Lower lobe of right lung (tissue), 2 donors: ENCODE measurements at places on chromosomes 13 and 19.

GRCh38 chr13:48113756-48114130, 18.8 kb upstream of the MED4 start:
- DNase-seq = no peak
- no peaks in the 10 kb centered on the region for H3K36me3 ChIP-seq
- H3K4me3 ChIP-seq = no peak overlapping the region
- peaks cover 23% of the 10 kb centered on the region for H3K4me1 ChIP-seq

DNA sequence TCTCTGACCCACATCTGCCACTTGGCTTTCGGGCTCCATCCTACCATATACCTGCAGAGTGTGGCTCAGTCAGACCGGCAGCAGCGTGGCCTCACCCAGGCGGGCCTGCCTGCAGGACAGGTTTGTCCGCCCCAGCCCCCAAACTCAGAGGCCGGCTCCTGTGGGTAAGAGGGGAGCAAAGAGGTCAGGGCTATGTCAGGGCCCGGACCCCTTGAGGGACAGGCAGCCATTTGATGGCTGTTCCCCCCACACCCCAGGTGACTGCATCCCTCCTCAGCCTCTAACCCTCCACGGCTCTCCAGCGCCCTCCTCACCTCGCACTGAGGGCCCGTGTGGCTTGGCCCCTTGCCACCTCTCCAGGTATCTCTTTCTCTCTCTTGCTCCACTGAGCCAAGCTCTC, 12.3 kb upstream of the ZBTB32 start:
- no peaks in the 10 kb centered on the region for H3K27me3 ChIP-seq
- no peak overlapping the region for H3K4me3 ChIP-seq
- no peaks in the 10 kb centered on the region for H3K36me3 ChIP-seq
- no peak overlapping the region for H3K27ac ChIP-seq

DNA sequence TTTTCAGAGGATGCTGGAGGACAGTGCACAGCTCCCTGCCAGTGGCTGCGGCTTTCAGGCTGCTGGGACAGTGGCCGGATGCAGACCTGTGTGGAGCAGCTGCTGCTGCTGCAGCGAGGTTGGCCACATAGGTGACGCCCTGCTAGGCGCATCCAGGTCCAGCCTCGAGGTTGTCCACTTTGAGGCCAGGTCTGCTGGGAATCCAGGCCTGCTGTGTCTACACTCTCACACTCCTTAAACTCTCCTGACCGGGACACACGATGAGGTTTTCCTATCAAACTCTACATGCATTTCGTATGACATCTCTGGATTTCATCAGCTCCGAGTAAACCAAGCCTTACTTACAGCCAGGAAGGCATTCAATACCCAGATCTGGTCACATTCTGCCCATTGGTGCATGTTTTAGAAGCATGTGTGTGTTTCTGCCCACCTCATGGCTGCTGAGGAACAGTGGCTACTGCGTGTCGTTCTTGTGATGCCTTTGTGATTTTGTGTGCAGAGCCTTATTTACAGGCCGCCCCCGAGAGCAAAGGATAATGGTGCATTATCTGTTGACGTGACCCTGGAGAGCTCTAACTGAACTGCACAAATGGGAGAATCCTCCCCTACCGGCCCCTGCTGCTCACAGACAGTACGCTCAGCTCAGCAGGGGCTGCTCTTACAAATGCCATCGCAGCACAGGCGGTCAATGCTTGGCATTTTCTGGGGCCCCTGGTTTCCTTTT, 12.3 kb upstream of the MCF2L start:
- DNase-seq = no peak
- H3K27ac ChIP-seq = no peak overlapping the region
- H3K27me3 ChIP-seq = no peaks in the 10 kb centered on the region
- H3K36me3 ChIP-seq = no peaks in the 10 kb centered on the region
- H3K4me3 ChIP-seq = no peak overlapping the region

- H3K4me1 ChIP-seq = no peaks in the 10 kb centered on the region
- no peak overlapping the region for H3K27ac ChIP-seq
- DNase-seq = no peak
- no peak overlapping the region for H3K4me3 ChIP-seq
These were observed 56.2 kb upstream of the AKAP11 start for GRCh38 chr13:42215578-42216421.

GRCh38 chr19:47284324-47284899, 9.7 kb downstream of the INAFM1 start:
- no peaks in the 10 kb centered on the region for H3K27me3 ChIP-seq
- H3K4me1 ChIP-seq = no peaks in the 10 kb centered on the region
- DNase-seq = no peak
- no peaks in the 10 kb centered on the region for H3K36me3 ChIP-seq

- H3K27ac ChIP-seq = no peak overlapping the region
- no peak for DNase-seq
- no peaks in the 10 kb centered on the region for H3K27me3 ChIP-seq
- H3K4me3 ChIP-seq = no peak overlapping the region
These were observed 37.1 kb downstream of the ZNF146 start for GRCh38 chr19:36252047-36252446.

GRCh38 chr19:33376423-33376822, 2.9 kb downstream of the CEBPG start:
- H3K27me3 ChIP-seq = no peaks in the 10 kb centered on the region
- H3K36me3 ChIP-seq = peaks cover 23% of the 10 kb centered on the region
- peaks cover 38% of the 10 kb centered on the region for H3K4me1 ChIP-seq
- peak overlapping the region; percentile 55 for H3K27ac ChIP-seq
- no peak overlapping the region for H3K4me3 ChIP-seq

DNA sequence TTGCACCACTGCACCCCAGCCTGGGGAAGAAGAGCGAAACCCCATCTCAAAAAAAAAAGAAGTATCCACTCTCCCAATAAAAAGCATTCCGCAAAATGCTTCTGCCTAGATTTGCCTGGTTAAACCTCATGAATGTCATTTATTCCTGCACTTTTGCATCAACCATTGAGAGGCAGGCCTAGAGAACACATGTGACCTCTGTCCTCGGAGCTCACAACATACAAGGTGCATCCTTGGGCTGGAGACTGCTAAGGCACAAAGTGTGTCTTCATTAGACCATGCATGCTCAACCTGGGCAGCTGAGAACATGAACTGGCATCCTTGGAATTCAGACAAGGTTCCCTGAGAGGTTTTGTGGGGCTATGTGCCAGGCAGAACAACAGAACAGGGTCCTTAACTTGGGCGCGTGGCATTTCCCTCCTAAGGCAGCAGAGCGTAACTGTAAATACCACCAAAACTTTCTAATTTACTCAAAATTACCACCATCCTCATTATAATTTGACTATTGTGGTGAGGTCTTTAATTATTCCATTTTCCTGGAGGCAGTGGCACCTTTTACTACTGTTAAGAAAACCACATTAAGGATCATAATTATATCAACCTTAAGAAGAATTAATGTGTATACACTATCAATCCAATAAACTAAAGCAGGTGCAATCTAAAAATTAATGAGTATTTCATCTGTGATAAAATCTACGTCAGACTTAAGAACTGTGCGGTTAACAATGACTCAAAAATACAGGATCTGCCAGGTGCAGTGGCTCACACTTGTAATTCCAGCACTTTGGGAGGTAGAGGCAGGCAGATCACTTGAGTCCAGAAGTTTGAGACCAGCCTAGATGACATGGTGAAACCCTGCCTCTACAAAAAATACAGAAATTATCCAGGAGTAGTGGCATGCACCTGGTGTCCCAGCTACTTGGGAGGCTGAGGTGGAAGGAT, 13.8 kb downstream of the RCBTB1 start:
- no peak for DNase-seq
- H3K36me3 ChIP-seq = peaks cover 5% of the 10 kb centered on the region
- H3K27me3 ChIP-seq = no peaks in the 10 kb centered on the region

DNA sequence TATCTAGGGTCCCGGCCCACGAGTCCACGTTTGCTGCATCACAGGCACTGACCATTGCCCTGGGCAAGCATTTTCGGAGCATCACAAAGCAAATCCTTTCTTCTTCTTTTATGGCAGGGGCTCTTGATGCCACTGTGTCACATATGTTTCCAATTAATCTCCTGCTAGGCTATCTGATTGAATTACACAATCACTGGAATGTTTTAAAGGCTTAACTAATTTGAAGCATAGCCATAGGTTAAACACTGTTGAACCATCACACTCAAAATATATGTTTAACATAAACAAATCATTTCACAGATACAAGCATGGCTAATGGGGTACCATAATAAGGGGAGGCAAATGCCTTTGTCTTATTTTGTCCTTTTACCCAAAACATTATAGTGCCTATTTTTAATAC, 338.3 kb downstream of the POU4F1 start:
- no peaks in the 10 kb centered on the region for H3K36me3 ChIP-seq
- H3K4me1 ChIP-seq = no peaks in the 10 kb centered on the region
- DNase-seq = no peak
- H3K27ac ChIP-seq = no peak overlapping the region
- no peak overlapping the region for H3K4me3 ChIP-seq

GRCh38 chr13:37621811-37622361, 23.3 kb upstream of the POSTN start:
- H3K4me1 ChIP-seq = no peaks in the 10 kb centered on the region
- no peak for DNase-seq
- no peaks in the 10 kb centered on the region for H3K27me3 ChIP-seq
- no peak overlapping the region for H3K4me3 ChIP-seq

DNA sequence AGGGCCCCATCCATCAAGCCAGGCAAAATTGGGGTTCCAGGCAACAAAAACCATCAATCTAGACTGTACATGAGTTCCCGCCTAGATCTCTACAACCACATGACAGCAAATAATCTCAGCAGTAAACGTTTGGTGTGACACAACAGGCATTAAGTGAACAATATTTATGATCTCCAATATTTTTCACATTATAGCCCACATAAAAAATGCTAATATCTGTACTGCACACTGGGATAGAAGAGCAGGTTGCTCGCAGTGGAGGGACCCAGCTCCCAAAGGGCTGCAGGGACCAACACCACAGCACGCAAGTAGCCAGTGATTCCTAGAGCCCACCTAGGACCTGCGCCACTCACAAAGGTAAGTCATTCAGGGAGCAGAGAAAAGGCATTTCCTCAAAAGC, 25.9 kb downstream of the LATS2 start:
- peaks cover 77% of the 10 kb centered on the region for H3K4me1 ChIP-seq
- no peak overlapping the region for H3K27ac ChIP-seq
- no peak overlapping the region for H3K4me3 ChIP-seq
- no peaks in the 10 kb centered on the region for H3K27me3 ChIP-seq
- H3K36me3 ChIP-seq = no peaks in the 10 kb centered on the region

DNA sequence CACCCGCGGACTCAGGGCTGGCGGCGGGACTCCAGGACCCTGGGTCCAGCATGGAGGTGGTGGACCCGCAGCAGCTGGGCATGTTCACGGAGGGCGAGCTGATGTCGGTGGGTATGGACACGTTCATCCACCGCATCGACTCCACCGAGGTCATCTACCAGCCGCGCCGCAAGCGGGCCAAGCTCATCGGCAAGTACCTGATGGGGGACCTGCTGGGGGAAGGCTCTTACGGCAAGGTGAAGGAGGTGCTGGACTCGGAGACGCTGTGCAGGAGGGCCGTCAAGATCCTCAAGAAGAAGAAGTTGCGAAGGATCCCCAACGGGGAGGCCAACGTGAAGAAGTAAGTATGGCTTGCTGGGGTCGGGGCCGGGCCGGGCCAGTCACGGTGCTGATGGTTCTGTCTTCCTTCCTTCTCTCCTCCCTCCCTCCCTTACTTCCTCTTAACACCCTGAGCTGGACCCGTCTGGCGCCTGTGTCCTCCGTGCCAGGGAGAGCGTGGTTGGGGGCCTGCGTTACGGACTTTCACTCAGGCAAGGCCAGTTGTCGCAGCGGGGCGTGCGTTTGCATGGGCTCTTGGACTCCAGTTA, 1.4 kb downstream of the STK11 start:
- H3K27ac ChIP-seq = peak overlapping the region; percentile 71
- no peaks in the 10 kb centered on the region for H3K27me3 ChIP-seq
- peaks cover 10% of the 10 kb centered on the region for H3K36me3 ChIP-seq
- H3K4me1 ChIP-seq = peaks cover 71% of the 10 kb centered on the region
- peak; percentile 71 for DNase-seq

DNA sequence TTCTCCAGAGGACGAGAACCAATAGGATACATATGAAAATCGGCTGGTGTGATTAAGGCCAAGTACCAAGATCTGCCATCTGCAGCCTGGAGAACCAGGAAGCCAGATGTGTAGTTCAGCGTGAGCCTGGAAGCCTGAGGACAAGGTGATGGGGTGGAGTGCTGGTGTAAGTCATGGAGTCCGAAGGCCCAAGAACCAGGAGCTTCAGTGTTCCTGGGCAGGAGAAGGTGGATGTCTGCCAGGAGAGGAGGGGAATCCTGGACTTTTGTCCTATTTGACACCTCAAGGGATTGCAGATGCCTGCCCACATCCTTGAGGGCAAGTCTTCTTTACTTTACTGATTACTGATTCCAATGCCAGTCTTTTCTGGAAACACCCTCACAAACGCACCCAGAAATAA, 71.5 kb downstream of the SPATA13 start:
- no peaks in the 10 kb centered on the region for H3K27me3 ChIP-seq
- peaks cover 8% of the 10 kb centered on the region for H3K4me1 ChIP-seq
- H3K4me3 ChIP-seq = no peak overlapping the region
- H3K27ac ChIP-seq = no peak overlapping the region

GRCh38 chr19:7216373-7216902, 77.8 kb downstream of the INSR start:
- no peak overlapping the region for H3K4me3 ChIP-seq
- H3K27ac ChIP-seq = no peak overlapping the region
- H3K36me3 ChIP-seq = no peaks in the 10 kb centered on the region
- H3K4me1 ChIP-seq = peaks cover 13% of the 10 kb centered on the region

DNA sequence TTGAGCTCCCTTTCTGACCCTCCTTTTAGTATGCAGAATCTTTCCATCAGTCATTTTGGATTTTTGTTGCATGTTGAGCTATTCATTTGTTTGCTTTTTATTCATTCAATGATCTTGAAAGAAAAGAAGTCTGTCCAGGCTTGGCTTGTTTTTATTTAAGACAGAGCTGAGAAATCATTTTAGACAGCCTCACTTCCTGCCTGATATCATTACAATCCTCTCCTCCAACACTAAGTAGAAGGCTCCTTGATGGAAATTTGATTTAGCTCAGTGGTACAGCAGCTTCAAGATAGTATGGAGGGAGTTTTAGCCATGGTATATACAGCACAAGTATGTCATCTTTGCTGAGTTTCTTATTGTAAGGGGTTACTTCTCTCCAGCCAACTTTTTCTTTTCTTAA, 28.4 kb downstream of the MBNL2 start:
- peak overlapping the region; percentile 58 for H3K27ac ChIP-seq
- H3K4me1 ChIP-seq = peaks cover 49% of the 10 kb centered on the region
- no peak overlapping the region for H3K4me3 ChIP-seq
- no peaks in the 10 kb centered on the region for H3K27me3 ChIP-seq

GRCh38 chr13:67650471-67650870, 420.3 kb upstream of the PCDH9 start:
- H3K4me3 ChIP-seq = no peak overlapping the region
- H3K4me1 ChIP-seq = no peaks in the 10 kb centered on the region

GRCh38 chr13:32125221-32125689, 93.7 kb downstream of the FRY start:
- no peaks in the 10 kb centered on the region for H3K36me3 ChIP-seq
- no peak overlapping the region for H3K4me3 ChIP-seq
- H3K4me1 ChIP-seq = no peaks in the 10 kb centered on the region
- no peak for DNase-seq

GRCh38 chr13:92984151-92984550, 242.5 kb upstream of the GPC6 start:
- DNase-seq = no peak
- H3K4me3 ChIP-seq = no peak overlapping the region
- H3K27me3 ChIP-seq = no peaks in the 10 kb centered on the region
- H3K36me3 ChIP-seq = no peaks in the 10 kb centered on the region
- H3K4me1 ChIP-seq = no peaks in the 10 kb centered on the region
- no peak overlapping the region for H3K27ac ChIP-seq
